NCI-H1417 treated with DMSO at 0.1 percent for 48 hours (cell line): ENCODE measurements at places on chromosomes 12 and 14.

DNA sequence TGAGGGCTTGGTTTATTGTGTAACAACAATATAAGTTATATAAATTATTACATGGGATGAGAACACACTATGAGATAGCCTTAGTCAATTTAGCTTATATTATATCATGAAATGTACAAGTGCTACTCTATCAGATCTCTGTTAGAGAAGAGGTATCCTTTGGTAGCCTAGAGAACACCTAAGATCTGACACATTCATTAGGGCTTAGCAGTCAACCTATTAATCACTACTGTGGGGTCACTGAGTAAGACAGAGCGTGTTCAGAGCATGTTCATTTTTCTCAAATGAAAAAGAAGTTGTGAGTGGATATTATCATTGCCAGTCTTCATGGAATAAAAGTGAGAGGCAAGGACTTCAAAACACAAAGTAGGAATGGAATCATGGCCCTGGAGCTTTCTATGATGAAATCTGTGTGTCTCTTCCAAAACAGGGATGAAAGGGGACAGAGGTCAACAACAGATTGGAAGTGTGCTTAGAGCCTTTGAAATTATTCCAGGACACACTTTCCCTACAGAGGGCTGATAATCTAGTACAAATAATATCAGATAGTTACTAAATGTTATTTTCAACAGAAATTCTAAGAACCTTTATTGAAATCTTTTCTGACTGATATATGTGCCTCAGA is 114.3 kb downstream of the SLC16A7 start:
- DNase-seq = no peak

GRCh38 chr12:24746006-24746671 is 202.8 kb downstream of the BCAT1 start:
- no peak for DNase-seq

DNA sequence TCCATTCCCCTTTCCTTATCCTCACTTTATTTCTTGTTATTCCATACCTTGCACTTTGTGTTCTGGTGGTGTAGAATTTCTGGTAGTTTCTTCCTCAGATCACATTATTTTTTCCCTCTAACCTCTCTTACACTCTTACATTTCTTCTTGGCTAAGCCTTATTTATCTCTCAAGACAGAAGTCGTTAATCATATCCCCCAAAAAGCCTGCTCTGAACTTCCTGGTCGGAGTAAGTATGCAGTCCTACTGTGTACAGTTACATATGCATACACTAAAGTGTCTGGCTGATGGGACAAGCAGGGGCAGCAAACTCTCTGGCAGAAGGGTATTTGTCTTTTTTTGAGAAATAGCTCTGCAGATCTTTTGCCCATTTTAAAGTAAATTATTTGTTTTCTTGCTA is 33.1 kb upstream of the USP15 start:
- no peak for DNase-seq

DNA sequence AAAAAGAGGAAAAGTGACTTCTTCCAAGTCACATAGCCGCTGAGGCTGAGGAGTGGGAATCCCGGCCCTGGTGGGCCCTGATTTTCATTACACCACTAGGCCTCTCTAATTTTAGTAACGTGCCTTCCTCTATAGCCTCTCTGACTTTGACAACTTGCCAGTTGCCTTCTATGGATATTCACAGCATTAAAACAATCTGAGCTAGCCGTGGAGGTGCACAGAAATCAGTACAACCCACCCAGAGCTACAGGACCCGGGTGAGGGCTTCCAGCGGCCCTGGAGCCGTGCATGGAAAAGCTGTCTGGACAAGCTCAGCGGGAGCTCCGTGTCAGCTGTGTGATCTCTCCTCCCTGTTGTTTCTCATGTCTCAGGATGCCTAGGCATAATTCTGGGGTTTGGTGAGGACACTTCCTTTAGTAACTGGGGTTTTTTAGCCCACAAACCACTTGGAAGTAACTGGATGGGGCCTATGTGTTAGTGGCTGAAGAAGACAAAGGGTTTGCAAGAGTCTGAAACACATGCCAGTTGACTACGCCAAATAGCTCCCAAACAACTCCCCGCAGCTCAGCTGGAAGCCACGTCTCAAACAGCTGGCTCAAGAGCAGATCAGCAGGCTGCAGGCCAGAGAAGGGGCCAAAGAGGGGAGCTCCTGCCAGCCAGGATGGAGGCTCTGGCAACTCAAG is 53.0 kb downstream of the SSH1 start:
- DNase-seq = no peak

- DNase-seq = no peak
Measured at GRCh38 chr14:102407258-102407657, 44.5 kb downstream of the TECPR2 start.

DNA sequence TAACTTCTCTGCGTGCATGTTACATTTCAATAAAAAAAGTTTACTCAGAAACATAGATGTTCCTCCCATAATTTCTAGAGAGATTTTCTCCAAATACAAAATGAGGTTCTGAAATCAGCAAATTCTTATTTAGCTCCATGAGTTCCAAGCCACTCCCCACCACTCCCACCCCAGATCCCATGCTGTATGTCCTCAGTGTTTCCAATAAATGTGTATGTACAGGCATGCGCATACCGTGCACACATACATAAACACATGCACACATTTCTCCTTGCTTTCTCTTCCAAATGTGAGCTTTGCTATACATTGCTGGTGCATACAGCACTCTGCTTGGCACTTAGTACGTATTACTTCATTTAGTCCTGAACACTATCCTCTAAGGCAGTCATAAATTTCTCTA is 209.7 kb downstream of the MSRB3 start:
- DNase-seq = no peak

DNA sequence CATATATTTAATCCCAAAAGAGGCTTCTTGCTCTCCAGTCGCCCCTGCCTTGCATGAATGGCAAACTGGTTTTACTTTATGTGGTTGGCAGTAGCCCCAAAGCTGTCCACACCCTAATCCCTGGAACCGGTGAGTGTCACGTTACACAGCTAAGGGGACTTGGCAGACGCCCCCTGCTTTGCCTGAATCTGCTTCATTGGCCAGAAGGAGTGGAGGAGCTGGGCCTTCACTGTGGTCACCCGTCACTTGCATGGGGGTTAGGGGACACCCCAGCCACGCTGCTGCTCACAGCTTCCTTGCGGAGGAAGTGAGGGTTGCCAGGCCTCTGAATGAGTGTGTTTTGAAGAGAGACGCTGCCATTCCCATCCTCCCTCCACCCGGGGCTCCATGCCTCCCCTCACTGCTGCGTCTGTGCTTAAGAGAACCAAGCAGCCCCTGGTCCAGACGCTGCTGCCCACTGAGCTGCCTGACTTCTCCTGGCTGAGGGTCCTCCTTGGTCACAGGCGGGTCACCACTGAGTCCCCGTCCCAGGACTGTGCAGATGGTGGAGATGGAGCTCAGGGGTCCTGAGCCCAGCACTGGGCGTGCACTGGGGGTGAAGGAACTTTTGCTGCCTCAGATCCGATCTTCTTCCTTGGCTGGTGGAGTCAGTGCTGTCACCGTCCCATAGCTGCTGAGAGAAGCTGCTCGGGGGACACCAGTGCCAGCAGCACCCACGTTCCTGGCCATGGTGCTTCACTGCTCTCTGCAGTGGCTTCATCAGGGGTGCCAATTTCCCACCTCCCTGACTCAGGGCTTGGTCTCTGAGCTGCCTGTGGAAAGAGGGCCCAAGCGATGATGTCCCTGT is 39.8 kb downstream of the GALNT9 start:
- DNase-seq = no peak

- DNase-seq = no peak
Measured at GRCh38 chr12:46214668-46215436, 54.0 kb downstream of the SLC38A1 start.

DNA sequence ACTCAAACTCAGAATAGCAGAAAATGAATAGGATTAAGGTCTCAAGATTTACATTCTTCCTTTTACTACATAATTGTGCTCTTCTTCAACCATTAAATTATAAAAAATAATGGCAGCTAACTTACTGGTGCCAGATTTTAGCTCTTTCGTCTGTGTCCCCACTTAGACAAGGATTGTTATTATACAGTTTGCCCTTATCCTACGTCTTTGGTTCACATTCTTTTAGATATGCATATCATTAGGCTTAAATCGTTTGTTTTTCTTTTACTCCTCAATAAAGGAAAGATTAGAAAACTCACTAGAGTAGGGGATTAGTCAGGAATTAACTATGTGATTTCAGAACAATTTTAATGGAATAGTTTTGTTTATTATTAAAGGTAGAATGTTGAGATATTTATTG is 129.6 kb upstream of the GARIN2 start:
- DNase-seq = no peak

GRCh38 chr12:28216016-28216415 is 25.8 kb downstream of the CCDC91 start:
- DNase-seq = no peak

- no peak for DNase-seq
Measured at GRCh38 chr12:11446372-11446771, 51.0 kb upstream of the PRB2 start.

DNA sequence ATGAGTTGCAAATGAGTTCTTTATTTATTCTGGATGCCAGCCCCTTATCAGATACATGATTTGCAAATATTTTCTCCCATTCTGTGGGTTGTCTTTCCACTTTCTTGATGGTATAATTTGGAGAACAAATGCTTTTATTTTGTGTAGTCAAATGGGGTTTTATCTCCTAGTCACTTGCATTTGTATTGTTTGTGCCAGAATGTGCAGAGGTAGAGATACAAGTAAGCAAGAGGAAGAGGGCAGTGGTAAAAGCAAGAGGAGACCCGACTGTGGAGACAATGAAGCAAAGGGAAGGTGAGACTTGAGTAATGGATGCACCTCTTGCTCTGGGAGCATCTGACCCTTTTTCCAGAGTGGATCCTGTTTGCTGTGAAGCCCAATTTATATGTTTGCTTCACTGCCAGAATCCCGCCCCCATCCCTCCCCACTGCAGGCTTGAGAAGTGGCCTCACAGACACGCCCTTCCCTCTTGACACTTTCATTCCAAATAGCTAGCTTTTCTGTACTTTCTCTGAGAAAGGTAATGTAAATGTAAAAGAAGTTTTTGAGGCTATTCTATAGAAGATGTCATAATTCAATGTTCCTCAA is 786 bp upstream of the PFKM start:
- no peak for DNase-seq

- no peak for DNase-seq
Measured at GRCh38 chr14:74417611-74418010, 8.4 kb downstream of the SYNDIG1L start.

- no peak for DNase-seq
Measured at GRCh38 chr12:105464406-105464805, 133.9 kb downstream of the C12orf75 start.

DNA sequence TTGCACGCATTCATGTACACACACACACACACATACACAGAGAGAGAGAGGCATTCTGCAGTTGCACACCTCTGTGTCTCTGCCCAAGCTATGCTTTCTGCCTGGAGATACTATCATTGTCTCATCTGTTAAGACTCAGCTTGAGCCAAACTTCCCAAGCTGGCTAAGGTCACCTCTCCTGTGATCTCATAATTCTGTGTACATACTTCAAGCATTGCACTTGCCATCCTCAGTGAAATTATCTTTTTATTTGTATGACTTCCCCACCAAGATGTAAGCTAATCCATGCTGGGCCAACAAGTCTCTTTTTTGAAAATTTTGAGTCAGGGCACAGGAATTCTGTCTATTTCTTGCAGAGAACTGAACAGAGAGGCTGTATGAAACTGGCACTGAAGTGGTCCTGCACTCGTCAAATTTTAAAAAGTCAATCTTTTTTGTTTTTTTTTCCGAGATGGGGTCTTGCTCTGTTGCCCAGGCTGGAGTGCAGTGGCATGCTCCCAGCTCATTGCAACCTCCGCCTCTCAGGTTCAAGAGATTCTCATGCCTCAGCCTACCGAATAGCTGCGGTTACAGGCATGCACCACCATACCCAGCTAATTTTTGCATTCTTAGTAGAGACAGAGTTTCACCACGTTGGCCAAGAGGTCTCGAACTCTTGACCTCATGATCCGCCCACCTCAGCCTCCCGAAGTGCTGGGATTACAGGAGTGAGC is 44.3 kb downstream of the TMTC1 start:
- no peak for DNase-seq

- no peak for DNase-seq
Measured at GRCh38 chr12:4435537-4435936, 10.1 kb downstream of the FGF6 start.

GRCh38 chr14:74459289-74459946 is 33.4 kb upstream of the SYNDIG1L start:
- no peak for DNase-seq

GRCh38 chr12:26867080-26867479 is 34.1 kb upstream of the ITPR2 start:
- no peak for DNase-seq

DNA sequence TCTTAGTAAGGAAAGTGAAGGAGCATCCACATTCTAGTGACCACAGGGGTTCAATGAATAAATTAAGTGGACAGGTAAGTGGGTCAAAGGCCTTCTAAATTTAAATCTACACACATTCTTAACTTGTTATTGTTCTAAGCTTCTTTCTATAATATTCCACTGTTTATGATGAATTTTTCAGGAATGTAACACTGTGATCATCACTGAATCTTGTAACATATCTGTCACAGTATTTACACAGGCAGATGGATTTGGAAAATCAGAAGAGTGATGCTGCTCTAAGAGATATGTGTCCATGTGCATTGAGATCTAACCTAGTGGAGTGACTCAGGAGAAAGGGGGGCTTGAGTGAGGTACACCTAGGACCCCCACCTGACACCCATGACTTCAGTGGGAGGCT is 115.4 kb upstream of the OVCH1 start:
- DNase-seq = no peak

- peak; percentile 22 for DNase-seq
Measured at GRCh38 chr12:63068857-63069442, 82.1 kb downstream of the AVPR1A start.

- DNase-seq = no peak
Measured at GRCh38 chr12:69949311-69950002, 124.4 kb downstream of the MYRFL start.

GRCh38 chr12:3101309-3102024 is 24.3 kb downstream of the TSPAN9 start:
- DNase-seq = no peak

GRCh38 chr12:129136694-129137325 is 283.5 kb downstream of the GLT1D1 start:
- no peak for DNase-seq

- no peak for DNase-seq
Measured at GRCh38 chr14:77278461-77279230, 7.6 kb upstream of the NGB start.

DNA sequence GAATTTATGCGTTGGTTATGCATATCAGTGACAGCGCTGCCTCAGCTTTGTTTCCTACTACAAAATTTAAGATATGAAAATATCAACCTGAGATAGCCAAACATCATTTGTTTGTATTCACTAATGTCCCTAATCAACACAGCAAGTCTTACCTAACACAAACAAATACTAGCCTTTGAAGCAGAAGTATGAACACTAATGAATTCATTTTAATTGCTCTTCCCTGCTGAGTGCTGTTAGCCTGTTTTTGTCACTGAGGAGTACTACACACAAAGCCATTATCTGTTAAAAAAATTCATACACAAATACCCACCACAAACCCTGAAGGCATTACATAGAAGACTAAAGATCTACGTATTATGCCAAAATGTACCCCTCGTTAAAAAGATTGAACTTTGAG is 150.8 kb downstream of the HELB start:
- DNase-seq = peak; percentile 94
